ENCODE measurements at places on chromosomes 7 and 10.

- DNase-seq: no peak
These were observed 299.3 kb downstream of the SFMBT2 start for GRCh38 chr10:7111561-7111960.

DNA sequence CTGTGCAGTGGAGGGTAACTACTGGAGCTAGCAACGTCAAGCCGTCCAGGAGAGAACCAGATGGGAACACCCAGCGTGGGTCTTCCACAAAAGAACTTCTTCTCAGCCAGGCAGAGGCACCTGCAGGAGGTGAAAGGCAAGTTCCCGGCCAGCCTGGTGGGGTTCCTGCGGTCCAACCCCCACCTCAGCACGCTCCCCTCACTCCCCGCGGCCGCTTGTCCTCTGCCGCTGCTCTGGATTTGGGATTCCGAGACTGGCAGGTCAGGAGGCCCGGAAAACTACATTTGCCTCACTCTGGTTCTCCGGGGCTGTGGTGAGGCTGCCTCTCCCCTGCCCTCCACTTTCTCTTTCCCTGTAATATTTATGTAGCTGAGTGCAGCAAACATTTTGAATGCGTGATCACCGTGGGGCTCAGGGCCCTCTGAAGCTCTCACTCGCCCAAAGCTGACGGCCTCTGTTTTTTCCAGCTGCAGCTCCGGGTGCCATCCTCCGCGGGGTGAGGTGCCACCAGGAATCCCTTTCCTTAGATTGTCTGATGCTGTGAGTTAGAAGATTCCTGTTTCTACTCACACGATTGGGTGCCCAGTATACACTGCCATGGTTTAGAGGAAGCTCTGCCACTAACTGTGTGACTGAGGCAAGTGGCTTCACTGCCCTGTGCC, 366.9 kb downstream of the DNAJB6 start:
- DNase-seq: no peak

GRCh38 chr10:106560925-106561640, 603.4 kb downstream of the SORCS1 start:
- DNase-seq: no peak

GRCh38 chr10:68550747-68551411, 9.3 kb upstream of the TET1 start:
- DNase-seq: no peak

- no peak for DNase-seq
These were observed 125.4 kb downstream of the HBP1 start for GRCh38 chr7:107294182-107294581.

DNA sequence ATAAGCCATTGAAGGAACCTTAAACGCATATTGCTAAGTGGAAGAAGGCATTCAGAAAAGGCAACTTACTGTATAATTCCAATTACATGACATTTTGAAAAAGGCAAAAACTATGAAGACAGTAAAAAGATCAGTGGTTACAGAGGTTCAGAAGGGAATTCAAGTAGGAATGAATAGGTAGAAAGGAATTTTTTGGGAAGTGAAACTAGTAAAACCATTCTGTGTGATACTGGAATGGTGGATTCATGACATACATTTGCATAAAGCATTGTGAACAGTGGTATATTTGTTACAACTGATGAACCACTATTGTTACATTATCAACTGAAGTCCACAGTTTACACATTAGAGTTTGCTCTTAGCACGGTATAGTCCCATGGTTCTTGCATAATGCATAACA, 114.2 kb upstream of the GPR22 start:
- no peak for DNase-seq

- DNase-seq: no peak
These were observed 1.4 kb upstream of the TWIST1 start for GRCh38 chr7:19118636-19119371.

GRCh38 chr7:46933596-46933995, 648.3 kb downstream of the TNS3 start:
- no peak for DNase-seq

DNA sequence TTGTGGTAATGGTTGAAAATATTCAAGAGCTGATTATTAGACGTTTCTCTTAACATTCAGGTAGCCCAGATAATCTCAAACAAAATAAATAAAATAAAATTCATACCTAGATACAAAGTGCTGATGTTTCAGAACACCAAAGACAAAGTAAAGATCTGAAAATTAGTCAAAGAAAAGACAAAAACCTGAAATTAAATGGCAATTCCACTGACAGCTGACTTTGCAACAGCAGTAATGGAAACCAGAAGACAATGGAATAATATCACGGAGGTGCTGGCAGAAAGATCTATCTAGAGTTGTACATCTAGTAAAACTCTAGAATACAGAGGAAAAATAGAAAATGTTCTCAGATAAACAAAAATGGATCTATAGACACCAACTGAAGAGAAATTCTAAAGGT, 58.0 kb upstream of the IKZF1 start:
- DNase-seq: no peak

DNA sequence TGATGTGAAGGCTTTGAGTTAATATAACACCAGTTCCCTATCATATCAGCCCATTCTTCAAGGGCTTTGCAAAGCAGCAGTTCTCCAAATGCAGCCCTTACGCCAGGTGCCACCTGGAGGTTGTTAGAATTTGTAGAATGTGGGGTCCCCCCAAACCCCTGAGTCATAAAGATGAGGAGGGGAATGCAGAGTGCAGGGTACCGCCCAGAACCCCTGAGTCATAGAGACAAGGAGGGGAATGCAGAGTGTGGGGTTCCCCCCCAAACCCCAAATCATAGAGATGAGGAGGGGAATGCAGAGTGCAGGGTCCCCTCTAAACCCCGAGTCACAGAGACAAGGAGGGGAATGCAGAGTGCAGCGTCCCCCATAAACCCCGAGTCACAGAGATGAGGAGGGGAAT, 605.8 kb downstream of the PTPRN2 start:
- DNase-seq: no peak

- no peak for DNase-seq
These were observed 391.7 kb upstream of the FZD8 start for GRCh38 chr10:36033808-36034207.

Data from T-helper 1 cell (primary cell).